Inflammatory macrophage treated with lipopolysaccharide for 1 hour (primary cell): ENCODE measurements at places on chromosomes 6 and 20.
A peak's percentile ranks its signal among the peaks of the same experiment; 100 is the strongest.

DNA sequence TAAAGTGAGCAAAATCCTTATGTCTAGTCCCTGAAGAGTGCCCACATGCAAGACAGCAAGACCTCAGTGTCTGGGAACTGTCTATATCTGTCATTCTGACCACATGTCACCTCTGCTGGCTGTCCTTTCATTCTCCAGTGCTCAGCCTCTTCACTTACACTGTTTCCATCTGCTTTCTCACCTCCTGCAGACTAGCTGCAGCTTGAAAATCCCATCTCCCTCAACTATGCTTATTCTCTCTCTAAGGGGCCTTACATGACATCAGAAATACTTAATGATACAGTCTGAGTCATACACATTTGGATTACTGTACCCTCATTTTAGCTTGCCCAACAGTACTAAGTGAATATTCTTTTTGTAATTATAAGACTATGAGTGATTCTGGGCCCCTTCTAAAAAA lies 587.8 kb downstream of the EPM2A start:
- no peak for DNase-seq

- DNase-seq = no peak
Measured at GRCh38 chr6:13653296-13653695, 38.2 kb downstream of the NOL7 start.

GRCh38 chr6:98927534-98927933 lies 20.2 kb downstream of the FBXL4 start:
- no peak for DNase-seq

DNA sequence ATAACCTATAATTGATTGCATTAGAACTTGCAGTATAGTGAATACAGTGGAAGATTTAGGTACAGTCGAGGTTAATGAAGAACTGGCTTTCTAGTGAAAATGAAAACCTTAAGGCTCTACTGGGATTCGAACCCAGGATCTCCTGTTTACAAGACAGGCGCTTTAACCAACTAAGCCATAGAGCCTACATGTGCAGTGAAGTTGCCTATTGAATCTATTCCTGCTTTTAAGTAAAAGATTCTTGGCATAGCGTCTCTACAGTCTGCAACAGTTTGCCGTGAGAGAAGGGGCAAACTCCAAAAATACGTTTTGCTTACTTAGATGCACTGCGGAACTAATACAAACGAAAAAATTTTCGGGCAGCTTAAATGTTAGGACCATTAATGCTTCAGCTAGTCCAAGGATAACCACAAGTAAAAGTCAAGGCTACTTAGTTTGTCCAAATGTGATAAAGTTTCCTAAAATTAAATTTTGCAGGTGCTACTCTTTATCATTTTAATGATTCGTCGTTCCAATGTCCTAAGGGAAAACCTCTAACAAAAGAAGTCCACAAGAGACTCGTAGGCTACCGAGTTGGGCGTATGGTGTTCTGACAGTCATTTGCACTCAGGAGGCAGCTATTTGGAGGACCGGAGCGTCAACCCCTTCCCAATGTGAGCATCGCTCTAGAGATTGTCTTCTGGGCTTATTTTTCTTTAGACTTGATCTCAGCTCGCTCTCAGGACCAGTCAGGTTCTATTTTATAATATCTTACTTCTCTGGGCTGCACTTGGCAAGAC lies 31.3 kb upstream of the ZSCAN23 start:
- DNase-seq = peak; percentile 21

DNA sequence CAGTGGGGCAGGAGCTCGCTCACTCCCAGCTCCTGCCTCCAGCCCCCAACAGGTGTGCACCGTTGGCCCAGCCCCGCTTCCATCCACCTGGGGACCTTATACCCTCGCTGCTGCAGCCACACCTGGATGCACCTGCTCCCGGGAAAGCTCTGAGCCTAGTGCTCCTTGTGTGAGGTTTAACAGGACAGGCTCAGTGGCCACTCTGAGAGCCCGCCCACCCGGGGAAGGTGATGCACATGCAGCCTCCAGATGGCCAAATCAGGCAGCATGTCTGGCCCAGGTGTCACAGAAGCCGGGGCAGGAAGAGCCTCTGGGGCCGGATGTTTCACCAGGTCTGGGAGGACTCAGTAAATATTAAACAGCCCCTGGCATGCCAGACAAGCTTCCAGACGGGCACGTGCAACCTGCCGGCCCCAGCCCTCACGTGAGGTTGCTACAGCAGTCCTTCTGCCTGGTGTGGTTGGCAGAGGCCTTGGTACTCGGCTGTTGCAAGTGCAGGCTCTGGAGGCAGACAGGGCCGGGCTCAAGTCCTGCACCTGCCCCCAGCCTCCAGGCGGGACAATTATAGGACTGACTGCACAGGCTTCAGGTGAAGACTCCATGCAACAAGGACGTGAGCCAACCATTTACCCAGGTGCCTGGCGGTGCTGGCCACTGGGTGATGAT lies 66.9 kb downstream of the RIPOR3 start:
- DNase-seq = no peak

DNA sequence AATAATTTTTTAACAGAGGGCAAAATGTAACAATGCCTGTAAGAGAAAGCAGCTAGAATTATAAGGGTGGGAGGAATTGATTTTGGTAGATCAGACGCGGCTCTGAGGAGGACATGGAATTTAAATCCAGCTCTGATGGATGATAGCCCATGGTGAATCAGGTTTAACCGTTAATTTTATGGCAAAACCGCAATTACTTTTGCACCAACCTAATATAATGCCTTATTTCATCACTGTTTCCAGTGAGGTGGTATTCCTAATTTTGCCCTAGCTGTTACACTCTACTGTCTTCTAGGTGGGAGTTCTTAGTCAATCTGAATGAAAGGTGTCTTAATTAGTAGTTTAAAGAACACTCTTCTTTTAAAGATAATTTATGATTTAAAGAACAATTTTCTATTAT lies 198.3 kb upstream of the SMLR1 start:
- no peak for DNase-seq

DNA sequence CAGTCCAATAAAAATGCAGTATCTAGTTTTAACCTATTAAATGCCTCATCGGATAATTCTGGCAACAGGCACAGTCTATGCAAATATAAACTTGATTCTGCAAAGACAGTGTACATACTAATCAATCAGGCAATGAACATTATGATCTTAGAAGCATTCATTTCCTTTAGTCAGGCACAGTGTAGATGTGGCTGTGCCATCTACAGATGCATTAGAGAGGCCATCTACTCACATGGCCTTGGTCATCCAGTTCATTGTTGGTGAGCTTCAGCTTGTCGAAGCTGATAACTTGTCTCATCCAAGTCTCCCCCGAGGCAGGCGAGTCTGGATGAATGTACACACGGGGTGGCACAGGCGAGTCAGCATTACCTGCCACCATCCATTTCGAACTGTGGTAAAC lies 7.9 kb downstream of the TBX18 start:
- no peak for DNase-seq

GRCh38 chr20:24190905-24191304 lies 202.3 kb upstream of the GGTLC1 start:
- DNase-seq = no peak

- DNase-seq = no peak
Measured at GRCh38 chr6:56850626-56851025, 104.3 kb upstream of the BEND6 start.

DNA sequence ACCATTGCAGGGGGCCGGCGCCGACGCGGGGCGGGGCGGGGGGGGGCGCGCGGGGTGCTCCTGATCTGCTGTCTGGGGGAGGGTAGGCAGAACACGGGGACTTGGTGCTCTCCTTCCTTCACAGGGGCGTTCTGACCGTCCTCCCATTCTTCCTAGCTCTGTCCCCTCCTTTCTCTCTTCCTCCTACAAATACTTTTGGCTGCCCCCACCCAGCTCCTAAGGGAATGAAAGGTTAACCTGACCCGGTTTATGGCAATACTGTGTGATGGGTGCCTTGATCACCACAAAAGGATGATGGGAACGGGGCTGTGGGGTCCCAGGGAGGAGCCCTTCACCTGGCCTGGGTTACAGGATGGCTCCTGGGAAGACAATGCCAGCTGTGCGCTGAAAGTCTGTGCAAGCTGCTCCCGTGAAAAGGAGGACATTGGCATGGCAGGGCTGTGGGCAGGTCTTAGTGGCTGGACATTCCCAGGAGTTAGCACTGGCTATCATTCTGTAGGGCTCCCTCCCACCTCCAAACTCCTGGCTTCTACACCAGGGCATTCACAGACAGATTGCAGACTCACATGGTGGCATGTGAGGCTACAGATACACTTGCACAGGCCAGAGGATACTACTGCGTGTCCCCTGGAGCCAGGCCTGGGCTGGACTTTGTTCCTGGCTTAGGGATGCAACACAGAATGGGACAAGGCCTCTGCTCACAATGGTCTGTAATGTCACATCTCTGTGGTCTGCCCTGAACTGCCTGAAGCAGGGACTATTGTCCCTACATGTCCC lies 1.9 kb upstream of the TPD52L2 start:
- no peak for DNase-seq

DNA sequence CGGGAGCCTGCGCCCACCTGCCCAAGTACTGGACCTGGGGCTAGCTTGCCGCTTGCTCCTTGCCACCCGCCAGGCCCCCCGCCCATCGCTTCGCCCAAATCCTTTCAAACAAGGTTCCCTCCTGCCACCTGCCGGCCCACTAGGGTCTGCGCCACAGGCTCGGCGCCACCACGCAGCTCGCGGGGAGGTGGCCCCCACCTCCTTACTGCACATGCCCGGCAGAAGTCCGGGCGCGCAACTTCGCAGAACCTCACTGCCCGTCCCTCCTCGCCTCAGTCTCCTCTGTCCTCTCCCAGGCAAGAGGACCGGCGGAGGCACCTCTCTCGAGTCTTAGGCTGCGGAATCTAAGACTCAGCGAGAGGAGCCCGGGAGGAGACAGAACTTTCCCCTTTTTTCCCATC lies 11.2 kb downstream of the GNAS-AS1 start:
- no peak for DNase-seq
